Left hindlimb (tissue), 1 donor: ENCODE measurements at places on chromosomes 4 and X.
A peak's percentile ranks its signal among the peaks of the same experiment; 100 is the strongest.

GRCh38 chr4:154120006-154120676 is 331.3 kb upstream of the SFRP2 start:
- no peak for DNase-seq

- no peak for DNase-seq
These were observed 1.3 kb downstream of the NCAPG start for GRCh38 chr4:17812125-17812524.

DNA sequence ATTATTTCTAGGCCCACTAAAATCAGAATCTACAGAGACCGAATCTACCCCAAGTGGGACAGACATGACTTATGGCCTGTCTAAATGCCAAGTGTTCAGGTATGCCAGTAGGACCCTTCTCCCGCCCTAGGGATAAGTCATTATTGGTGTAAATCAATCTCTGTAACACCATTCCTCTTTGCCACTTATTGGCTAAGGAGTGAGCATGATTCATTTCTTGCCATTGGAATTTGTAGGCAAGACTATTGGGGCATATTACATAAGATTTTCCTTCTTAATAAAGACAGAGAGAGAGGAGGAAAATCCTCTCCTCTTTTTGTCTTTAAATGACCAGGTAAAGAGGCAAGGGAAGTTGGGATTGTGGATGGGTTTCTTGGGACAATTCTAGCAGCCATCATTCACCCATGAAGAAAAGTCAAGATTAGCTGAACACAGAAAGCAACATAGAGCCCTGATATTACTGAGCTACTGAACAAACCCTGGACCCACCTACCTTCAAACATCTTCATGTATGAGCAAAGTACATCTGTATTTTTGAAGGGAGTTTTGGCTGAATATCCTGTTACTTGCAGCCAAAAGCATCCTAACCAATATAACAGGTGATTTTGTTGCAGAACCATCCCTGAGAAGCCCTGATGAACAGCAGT is 2.6 kb downstream of the SLC9B2 start:
- no peak for DNase-seq

- DNase-seq = no peak
These were observed 66.7 kb upstream of the PGRMC2 start for GRCh38 chr4:128354205-128354821.

DNA sequence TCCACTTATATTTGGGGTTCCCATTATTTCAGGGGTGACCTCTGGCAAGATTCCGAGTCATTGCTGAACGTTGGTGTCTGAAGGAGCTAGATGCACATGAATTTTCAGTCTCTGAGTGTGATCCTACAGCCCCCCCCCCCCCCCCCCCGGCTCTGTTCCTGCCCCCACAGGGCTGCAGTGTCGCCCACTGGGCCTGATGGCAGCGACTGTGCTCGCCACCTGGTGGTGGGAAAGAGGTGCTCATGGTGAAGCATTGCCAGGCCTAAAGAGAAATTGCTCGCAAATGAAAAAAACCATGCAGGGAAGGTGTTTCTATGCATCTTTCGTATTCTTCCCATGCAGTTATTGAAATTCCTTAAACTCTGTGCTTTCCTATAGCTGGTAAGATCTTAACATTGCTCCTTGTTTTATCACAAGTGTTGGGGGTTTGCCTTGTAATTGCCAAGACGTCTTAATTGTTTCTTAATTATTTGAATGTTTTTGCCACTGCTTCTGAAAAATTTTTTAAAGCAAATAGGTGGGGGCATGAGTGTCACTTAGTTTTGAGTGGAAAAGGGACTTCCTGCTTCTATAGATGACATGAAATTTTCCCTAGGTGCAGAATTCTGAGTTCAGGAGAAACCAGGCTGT is 63.2 kb downstream of the CLDN22 start:
- no peak for DNase-seq

DNA sequence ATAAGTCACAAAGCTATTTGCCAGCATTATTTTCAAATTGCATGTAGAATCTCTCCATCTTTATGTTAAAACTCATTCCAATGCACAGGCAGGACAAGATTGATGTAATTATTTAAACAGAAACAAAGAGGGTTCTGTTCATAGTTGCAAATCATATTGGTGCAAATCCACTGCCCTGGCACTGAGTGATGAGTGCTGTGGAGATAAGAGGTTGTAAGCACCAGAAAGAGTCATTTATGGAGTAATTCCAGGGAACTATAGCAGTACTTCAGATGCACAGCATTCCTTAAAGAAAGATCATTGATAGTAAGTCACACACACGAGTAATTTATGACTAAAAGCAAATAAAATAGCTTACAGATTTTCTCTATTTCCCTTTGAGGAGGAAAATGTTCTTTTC is 337.7 kb upstream of the CTSO start:
- no peak for DNase-seq

DNA sequence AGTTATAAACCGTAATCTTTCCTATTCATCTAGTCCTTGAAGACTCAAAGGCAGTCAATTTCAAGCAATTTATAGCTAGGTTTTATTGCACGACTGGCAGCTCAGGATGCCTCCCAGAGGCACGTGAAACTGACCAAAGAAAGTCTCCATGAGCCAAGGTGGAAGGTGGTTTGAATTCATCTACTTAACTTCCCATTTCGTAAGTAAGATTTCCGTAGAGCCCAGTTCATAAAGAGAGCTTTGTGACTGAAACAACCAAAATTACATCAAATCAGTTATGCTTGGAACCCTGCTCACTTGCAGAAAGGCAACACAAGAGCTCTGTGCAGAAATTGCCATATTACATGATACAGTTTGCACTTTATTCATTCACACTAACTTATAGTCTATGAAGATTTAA is 556.0 kb downstream of the TRIML1 start:
- DNase-seq = no peak

DNA sequence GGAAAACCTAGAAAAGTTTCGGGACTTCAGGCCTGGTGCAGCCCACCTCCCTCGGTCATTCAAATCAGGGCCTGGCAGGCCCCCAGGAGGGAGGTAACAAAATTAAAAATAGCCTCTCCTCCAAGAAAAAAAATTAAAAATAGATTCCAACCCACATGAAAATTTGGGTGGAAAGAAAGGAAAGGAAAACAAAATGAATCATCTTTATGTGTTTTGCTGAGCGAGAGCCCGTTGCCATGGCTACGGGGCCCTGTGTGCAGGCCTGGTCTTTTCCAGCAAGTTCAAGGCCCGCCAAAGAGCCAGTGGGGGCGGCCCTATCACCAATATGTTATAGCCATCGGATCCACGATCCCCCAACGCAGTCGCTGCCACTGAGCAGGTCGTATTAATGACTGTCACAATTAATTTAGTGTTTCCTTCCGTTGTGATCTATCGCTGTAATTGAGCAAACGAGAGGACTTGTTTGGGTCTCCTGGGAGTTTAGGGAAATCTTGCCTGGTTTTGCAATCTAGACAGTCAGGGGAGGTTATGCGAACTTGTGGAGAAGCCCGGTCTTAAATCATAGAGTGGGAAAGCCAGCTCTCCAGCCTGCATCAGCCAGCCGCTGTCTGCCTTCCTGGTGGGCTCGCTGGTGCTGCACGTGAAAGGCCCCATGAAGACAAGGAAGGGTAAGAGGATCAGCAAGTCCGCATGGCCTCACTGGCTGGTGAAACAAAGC is 452.4 kb downstream of the BCOR start:
- DNase-seq = peak; percentile 84

GRCh38 chrX:103520386-103520785 is 1.1 kb upstream of the RAB40A start:
- DNase-seq = no peak

DNA sequence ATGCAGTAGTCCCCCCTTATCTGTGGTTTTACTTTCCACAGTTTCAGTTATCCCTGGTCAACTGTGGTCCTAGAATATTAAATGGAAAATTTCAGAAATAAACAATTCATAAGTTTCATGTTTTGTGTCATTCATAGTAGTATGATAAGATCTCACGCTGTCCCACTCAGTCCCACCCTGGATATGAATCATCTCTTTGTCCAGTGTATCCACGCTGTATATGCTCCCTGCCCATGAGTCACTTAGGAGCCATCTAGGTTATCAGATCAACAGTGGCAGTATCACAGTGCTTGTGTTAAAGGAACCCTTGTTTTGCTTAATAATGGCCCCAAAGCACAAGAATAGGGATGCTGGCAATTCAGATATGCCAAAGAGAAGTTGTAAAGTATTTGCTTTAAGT is 16.2 kb upstream of the SYTL4 start:
- no peak for DNase-seq

DNA sequence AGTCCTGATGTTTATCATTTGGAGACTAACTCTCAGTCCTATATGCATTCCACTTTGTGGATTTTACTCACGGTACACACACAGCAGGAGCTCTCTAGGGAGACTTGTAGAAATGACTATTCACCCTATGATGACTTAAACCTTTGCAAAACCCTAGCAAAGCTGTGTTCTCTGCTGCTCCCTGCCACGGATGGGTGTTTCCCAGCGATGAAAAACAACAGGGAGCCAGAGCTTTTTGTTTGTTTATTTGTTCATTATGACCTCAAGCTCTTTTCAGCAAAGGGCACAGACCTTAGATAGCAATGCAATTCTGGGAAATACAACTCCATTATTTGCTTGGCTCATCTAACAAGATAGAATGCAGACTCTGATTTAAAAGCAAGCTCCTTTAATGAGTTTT is 156.6 kb downstream of the GRIA3 start:
- DNase-seq = no peak
